ENCODE measurements at places on chromosomes 3 and 15. TPM values are rescaled to one million over a fixed set of nuclear protein-coding genes. Genes with fewer than 3 reads are reported as not detected.
A peak's percentile ranks its signal among the peaks of the same experiment; 100 is the strongest.

DNA sequence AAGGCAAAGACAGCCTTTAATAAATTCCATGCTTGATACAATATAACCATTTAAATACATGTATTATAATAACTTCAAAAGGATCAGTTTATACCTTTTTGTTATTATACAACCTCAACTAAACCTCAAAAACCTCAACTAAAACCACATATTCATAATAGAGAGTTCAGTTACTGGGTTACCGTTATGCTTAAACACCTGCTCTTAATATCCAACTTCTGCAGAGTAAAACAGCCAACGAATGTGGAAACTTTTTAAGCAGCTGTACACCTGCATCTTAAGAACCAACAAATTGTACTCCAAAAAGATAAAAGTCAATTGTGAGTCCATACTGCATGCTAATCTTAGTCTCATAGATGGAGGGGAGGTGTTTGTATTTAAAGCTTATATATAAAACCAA is 53.5 kb downstream of the TFDP2 start:
- no peak for DNase-seq

DNA sequence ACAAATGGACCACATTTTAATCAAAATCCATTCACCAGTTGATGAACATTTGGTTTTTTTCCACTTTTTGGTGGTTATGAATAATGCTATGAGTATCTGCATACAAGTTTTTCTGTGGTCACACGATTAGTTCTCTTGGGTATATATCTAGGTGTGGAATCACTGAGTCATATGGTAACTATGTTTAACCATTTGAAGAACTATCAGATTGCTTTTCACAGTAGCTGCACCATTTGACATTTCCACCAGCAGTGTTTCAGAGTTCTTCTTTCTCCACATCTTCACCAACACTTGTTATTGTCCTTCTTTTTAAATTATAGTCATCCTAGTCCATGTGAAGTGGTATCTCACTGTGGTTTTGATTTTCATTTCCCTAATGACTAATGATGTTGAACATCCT is 33.3 kb upstream of the ATG7 start:
- DNase-seq, result peak; percentile 93

Gene HEG1
- polyA plus RNA-seq, result 32.0 TPM

DNA sequence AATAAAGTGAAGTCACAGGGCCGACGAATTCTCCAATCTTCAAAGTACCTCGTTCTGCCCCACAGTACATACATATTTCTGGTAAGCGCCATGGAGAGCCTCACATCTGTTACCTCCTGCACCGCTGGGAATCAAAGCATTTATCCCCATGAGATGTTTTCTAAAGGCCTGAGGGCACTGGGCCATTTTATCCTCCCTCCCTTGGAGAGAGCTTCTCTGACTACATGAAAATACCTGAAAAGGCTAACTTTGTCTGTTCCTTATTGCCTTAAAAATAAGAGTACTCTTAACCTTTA is 148.1 kb downstream of the RORA start:
- no peak for DNase-seq

Gene C2CD4B
- polyA plus RNA-seq, result not detected

- DNase-seq, result no peak
Observed at GRCh38 chr3:140501061-140501769, 176.6 kb upstream of the TRIM42 start.

DNA sequence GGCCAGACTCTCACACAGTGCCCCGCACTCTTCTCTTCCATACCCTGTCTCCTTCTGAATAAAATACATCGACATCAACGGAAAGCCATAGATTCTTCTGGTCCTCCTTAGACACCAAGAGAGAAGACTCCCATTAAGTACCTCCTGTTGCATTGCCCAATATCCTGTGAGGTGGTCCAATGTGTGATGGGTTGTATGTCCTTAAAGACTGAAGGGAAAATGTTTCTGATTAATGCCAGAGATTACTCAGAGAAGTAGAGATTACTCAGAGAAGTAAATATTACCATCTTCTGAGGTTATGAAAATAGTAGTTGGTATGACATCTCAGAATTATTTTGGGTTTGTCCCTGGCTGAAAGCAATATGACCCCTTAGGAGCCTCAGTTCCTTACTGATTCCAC is 60.8 kb upstream of the GALNT15 start:
- DNase-seq, result peak; percentile 87

Gene WNT5A
- polyA plus RNA-seq, result 74.0 TPM

- DNase-seq, result no peak
Observed at GRCh38 chr15:73321496-73322450, 47.0 kb downstream of the HCN4 start.

DNA sequence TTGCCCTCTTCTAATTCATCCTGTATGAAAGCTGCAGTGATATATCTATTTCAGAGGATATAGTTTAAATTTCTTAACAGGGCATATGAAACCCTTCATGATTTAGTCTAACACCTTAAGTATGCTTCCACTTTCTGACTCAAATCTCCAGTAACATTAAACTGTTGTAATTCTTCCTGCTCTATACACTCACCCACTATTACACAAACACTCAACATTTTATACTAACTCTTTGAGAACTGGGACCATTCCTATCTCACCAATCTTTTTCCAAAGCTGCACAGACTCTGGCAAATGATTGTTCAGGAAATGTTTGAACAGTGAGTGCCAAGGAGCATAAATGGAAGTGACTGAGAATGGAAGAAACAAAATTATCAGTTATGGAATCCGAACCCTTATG is 560.4 kb upstream of the DPPA4 start:
- peak; percentile 23 for DNase-seq

DNA sequence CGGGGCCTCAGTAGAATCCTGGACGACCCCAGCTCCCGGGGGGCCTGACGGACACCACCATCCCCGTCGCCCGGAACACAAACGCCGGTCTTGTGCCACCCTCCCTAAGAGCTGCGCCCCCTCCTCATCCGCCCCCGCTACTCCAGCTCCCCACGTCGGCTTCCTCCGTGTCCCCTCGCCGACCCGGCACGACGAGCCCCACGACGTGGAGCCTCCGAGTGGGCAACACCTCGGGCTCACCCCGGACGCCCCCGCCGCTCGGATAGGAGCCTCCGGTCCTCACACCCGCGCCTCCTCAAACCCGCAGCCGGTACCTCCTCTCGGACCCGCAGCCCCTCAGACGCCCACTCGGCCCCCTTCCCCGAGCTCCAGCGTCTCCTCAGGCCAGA is 525 bp downstream of the NPTN start:
- DNase-seq, result no peak

All from GM23248 (cell line).